ENCODE measurements at places on chromosomes 12 and 14.

DNA sequence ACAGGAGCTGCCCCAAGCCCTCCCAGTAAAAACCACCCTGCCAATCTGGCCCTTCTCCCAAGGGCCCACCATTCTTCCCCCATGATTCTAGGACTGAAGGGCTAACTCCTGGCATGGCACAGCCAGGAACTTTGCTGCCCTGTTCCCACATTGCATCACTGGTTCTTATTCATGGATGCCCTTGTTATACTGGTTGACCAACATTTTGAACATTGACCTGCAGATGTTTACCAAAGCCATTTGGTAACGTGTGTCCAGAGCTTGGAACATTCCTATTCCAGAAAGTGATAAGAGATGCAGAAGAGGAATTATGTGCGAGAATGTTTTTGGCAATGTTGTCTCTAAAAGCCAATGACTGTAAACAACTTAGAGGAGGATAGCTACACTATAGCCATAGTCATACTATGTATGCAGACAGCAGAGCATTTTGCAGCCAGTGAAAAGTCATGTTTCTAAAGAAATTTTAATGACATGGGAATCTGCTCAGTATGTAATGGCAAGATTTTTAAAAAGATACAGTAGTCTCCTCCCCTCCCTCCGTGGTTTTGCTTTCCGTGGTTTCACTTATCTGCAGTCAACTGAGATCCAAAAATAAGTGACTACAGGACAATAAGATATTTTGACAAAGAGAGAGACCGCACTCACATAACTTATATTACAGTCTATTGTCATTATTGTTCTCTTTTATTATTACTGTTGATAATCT lies 108.8 kb downstream of the DAAM1 start:
- DNase-seq = no peak

- no peak for DNase-seq
Observed at GRCh38 chr12:14577344-14577743, 9.7 kb upstream of the PLBD1 start.

- DNase-seq = no peak
Observed at GRCh38 chr14:35932659-35933159, 106.6 kb downstream of the BRMS1L start.

DNA sequence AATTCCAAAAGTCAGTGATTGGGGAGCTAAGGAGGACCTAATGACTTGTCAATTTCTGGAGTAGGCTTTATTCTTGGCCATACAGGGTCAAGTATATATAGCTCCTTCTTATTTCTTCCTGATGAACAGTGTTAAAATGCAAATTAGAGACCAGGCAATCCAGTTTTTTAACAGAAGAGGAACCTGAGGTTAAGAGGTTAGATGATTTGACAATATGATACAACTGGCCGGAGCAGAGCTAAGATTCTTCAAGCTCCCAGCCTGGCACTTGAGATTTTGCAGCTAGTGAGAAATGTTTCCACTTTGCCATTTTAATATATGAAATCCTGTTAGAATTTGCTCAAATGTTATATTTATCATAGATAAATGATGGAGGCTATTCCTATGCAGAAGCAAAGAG lies 204.0 kb downstream of the SSPN start:
- DNase-seq = no peak

DNA sequence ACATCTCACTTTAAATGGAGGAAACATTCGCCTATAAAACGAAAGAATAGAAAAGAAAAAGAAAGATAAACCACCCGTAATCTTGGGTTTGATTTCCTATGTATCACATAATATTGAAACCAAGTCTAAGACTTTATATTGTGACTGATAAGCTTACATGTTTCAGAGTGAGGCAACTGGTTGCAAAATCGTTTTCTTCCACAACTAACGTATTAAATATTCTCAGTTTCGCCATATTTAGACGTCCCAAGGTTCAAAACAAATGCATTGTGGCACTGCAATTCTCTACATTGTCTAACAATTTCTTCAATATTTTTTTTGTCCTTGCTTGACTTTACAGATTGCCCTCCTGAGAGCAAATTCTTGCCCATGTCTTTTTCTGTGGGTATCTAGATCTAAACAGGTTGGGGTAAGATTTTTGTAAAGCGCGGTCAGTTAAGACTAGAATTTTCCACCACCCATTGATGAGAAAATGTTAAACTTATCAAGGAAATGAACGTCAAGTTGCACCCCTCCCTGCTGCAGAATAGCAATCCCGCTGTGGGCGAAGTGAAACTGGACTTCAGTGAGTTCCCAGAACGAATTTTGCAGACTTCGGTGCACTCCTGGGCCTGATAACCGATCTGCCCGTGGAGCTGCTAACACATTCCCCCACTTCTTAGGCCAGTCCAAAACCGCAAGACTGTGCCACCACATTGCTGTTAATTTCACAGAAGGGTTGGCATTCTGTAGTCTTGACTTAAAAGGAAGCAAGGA lies 2.7 kb downstream of the TBX3 start:
- no peak for DNase-seq

DNA sequence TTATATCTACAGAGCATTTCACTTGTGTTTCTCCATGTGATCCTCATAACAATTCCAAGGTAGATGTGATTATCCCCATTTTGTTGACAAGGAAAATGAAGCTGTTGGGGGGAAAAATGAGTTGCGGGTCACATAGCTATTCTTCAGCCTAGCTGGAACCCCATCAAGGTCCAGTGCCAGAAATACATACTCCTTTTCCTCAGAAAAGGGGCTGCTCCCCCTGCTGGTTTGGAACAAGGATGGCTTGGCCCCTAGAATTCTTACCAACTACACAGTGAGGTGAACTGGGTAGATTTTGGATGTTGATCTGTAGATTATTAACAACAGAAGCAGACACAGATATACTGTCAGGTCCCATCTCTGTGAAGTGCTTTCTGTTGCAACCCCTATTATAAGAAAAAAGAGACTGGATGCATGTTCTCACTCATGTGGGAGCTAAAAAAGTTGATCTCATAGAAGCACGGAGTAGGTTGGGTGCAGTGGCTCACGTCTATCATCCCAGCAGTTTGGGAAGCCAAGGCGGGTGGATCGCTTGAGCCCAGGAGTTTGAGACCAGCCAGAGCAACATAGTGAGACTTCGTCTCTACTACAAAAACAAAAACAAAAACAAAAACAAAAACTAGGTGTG lies 8.9 kb downstream of the IKZF4 start:
- DNase-seq = peak; percentile 78

GRCh38 chr12:49740930-49741881 lies at the start of gene TMBIM6:
Gene TMBIM6, plus strand, starts transcription at chr12:49741557. Its CDS starts 10,937 bp downstream, at chr12:49752494.
- DNase-seq = peak; percentile 95

- no peak for DNase-seq
Observed at GRCh38 chr14:21866479-21866878, 192.9 kb upstream of the OR4E1 start.

GRCh38 chr14:28142400-28143015 lies 624.1 kb upstream of the FOXG1 start:
- peak; percentile 16 for DNase-seq
